ENCODE measurements at places on chromosomes 11 and 22. TPM values are rescaled to one million over a fixed set of nuclear protein-coding genes. Genes with fewer than 3 reads are reported as not detected.
A peak's percentile ranks its signal among the peaks of the same experiment; 100 is the strongest.

Gene RFPL3
- total RNA-seq, result not detected

Gene XRCC6
- 160 TPM for total RNA-seq

Gene SERHL2
- 1.2 TPM for total RNA-seq

Gene GPR83
- 0.12 TPM for total RNA-seq

Gene RAB39A
- 2.0 TPM for total RNA-seq

Gene DDIAS
- total RNA-seq, result 3.8 TPM

Gene XKR3
- total RNA-seq, result not detected

Gene MUC2
- total RNA-seq, result not detected

Gene CCDC116
- total RNA-seq, result 0.69 TPM

Gene ALDH3B1
- 95.9 TPM for total RNA-seq

Gene MAPK8IP1
- 6.4 TPM for total RNA-seq

Gene MADD
- 50.1 TPM for total RNA-seq

DNA sequence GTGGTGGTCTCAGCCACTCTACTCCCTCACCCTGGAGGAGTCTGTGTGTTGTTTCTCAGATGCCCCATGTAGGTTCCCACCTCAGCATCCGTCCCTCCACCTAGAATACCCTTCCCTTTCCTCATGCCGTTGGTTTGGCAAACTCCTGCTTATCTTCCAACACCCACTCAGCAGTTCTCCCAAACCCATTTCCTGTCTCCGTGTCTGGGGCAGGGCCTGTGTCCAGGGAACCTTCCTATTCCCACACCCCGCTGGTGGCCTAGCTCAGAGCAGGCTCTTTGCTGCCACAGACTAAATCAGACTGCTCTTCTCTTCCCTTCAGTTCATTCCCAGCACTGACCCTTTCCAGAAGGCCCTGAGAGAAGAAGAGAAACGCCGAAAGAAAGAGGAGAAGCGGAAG is 7.5 kb upstream of the SREBF2 start:
- H3K4me3 ChIP-seq, result no peak overlapping the region
- peaks cover 13% of the 10 kb centered on the region for H3K4me1 ChIP-seq
- no peak for DNase-seq
- H3K27me3 ChIP-seq, result no peaks in the 10 kb centered on the region
- H3K27ac ChIP-seq, result peak overlapping the region; percentile 63
- no peaks in the 10 kb centered on the region for H3K36me3 ChIP-seq

DNA sequence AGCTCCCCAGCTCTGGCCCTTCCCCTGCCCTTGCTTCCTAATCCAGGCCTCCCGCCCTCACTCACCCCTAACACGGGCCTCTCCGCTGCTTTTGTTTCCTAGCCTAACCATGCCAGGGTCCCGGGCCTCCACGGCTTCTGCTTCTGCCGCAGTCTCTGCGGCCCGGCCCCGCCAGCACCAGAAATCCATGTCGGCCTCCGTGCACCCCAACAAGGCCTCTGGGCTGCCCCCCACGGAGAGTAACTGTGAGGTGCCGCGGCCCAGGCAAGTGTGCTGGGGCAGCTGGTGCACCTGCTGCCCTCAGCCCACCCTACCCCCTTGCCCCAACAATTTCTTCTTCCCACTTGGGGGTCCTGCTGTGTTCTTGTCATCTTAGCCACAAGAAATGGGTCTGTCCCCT is 13.1 kb downstream of the RCOR2 start:
- H3K4me3 ChIP-seq, result no peak overlapping the region
- H3K27ac ChIP-seq, result no peak overlapping the region
- H3K4me1 ChIP-seq, result no peaks in the 10 kb centered on the region
- peaks cover 95% of the 10 kb centered on the region for H3K36me3 ChIP-seq
- DNase-seq, result no peak

DNA sequence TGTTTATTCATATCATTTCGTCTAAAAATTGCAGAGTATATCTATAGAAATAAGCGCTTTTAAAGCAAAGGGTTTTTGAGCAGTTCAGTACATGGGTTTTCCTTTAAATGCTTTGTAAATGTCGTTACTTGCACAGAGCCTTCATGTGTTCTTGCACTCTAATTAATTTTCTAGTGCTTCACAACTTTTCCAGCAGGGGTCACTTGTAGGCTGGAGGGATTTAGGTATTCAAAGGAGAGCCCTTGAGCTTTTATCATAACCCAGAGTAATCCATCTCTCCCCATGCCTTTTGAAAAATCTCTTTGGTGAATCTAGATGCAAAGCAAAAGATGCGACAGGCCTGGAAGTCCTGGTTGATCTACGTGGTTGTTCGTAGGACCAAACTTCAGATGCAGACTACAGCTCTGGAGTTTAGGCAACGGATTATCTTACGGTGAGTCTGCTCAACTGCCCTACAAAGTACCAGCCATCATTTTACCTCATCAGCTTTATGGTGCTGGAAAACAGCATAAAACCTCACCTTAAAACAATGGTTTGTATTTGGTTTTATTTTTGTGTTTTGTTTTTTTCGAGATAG is 60.4 kb downstream of the SFI1 start:
- H3K27me3 ChIP-seq, result no peaks in the 10 kb centered on the region
- no peaks in the 10 kb centered on the region for H3K4me1 ChIP-seq
- H3K36me3 ChIP-seq, result peaks cover 25% of the 10 kb centered on the region
- no peak overlapping the region for H3K27ac ChIP-seq
- no peak for DNase-seq

DNA sequence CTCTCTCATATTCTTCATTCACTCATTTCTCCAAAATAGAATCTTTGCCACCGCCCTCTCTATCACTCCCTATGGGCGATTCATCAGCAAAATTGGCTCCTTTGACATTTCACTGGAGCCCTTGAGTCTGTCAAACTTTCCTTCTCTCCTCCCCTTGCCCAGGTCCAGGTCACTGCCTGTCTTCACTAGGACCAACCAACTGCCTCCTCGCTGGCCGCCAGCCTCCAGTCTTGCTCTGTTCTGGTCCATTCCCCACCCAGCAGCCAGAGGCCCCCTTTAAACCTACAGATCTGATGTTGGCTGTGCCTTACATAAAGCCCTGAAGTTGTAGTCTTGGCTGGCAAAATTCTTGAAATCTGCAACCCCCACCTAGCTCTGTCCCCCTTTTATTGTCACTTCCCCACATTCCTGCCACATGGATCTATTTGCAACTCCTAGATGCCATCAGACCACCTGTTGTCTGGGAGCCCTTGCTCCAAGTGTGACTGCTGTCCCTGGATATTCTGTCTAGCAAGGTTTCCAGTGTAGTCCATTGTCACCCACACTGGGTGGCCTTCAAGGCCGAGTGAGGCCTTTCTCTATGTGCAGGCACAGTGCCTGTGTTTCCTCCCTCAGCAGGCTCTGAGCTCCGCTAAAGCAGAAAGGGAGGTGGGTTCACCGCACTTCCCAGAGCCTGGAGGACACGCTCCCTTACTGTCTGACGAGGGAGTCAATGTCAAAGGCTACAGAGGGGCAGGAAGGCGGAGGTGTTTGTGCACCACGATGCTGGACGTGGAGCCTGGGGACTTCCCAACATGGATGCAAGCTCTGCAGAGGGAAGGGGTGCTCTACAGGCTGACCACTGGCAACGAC is 25.5 kb downstream of the MYEOV start:
- no peaks in the 10 kb centered on the region for H3K4me1 ChIP-seq
- H3K4me3 ChIP-seq, result no peak overlapping the region
- H3K36me3 ChIP-seq, result no peaks in the 10 kb centered on the region
- peak; percentile 29 for DNase-seq
- no peak overlapping the region for H3K27ac ChIP-seq
- H3K27me3 ChIP-seq, result no peaks in the 10 kb centered on the region

DNA sequence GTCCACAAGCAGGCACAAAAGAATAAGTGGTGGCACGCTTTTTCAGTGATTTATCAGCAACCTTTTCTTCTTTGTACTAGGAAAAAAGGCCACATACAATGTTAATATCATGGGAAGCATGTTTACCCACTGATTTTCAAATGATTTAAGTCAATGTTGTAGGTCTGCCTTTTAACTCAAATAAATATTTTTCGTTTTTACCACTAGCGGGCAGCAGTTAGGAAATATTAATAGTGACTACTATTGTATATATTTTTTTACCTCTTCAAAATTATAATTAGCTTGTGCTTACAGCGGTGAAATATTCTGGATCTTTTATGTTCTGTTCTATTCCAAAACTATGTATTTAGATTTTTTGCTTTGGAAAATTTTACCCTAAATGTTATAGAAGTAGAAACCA is 6.4 kb upstream of the SLC17A6 start:
- DNase-seq, result no peak
- H3K27me3 ChIP-seq, result no peaks in the 10 kb centered on the region
- H3K36me3 ChIP-seq, result no peaks in the 10 kb centered on the region
- no peaks in the 10 kb centered on the region for H3K4me1 ChIP-seq
- H3K4me3 ChIP-seq, result no peak overlapping the region

- no peak overlapping the region for H3K27ac ChIP-seq
- no peaks in the 10 kb centered on the region for H3K27me3 ChIP-seq
- no peak for DNase-seq
- no peaks in the 10 kb centered on the region for H3K36me3 ChIP-seq
- H3K4me3 ChIP-seq, result no peak overlapping the region
- H3K4me1 ChIP-seq, result peaks cover 5% of the 10 kb centered on the region
These were observed 10.7 kb downstream of the SHANK3 start for GRCh38 chr22:50683086-50683993.

DNA sequence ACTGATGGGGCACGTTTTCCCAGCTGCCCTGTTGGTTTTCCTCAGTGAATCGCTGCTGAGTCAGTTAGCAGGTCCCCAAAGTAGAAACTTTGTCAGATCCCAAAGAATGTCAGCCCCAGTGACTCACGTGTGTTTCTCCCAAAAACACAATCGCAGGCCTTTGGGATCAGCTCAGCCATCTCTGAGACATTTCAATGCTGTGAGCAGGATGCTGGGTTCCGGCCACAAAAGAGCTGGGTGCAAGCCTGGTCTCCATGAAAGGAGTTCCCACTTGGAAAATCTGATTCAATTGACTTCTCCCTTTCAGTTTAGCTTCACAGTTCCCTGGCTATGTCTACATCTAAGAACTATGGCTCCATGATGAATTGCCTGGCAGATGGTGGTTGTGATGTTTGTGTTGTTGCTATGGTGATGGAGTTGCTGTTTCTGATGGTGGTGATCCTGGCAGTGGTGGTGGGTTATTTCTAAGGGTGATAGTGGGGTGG is 28.0 kb downstream of the MYEOV start:
- no peaks in the 10 kb centered on the region for H3K36me3 ChIP-seq
- H3K27ac ChIP-seq, result no peak overlapping the region
- H3K4me3 ChIP-seq, result no peak overlapping the region
- DNase-seq, result peak; percentile 27
- no peaks in the 10 kb centered on the region for H3K27me3 ChIP-seq

- peaks cover 4% of the 10 kb centered on the region for H3K4me1 ChIP-seq
- H3K27me3 ChIP-seq, result no peaks in the 10 kb centered on the region
- no peak overlapping the region for H3K4me3 ChIP-seq
- H3K36me3 ChIP-seq, result no peaks in the 10 kb centered on the region
- no peak overlapping the region for H3K27ac ChIP-seq
- DNase-seq, result no peak
These were observed 90.4 kb upstream of the CLPB start for GRCh38 chr11:72524711-72525110.

DNA sequence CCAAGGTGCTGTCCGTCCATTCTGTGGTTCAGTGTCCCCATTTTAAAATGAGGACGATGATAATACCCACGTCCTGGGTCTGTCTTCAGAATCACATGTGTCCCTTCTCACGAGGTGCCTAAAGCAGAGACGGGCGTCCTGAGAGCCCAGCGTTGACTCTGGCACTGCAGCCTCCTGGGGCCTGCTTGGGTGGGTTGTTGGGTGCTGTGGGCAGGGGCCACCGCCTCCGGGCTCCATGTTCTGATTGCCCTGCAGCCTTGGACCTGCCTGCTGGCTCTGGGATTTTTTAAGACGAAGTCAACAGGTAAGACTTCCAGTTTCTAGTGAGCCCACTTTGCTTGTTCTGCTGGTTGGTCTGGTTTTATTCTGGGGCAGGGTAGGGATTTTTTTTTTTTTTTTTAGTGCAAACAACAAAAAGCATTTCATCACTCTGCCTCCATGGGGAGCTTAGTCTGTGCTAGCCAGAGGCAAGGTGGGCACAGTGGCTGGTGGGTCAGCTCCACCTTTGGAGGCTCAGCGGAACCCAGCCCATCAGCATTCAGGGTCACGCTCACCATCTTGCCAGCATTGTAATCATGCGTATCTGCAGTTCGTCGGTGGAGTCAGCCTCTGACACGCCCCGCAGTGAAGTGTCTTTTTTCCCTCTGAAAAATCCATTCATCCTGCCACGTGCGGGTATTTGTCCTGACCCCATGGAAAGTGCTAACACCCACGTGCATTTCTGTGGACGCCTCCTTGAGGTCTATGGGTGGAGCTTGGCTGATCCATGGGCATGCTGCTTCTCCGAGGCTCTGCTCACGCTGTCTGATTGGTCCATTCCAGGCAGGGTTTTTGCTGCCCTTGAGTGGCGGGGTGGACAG is 28.3 kb downstream of the NADSYN1 start:
- H3K36me3 ChIP-seq, result peaks cover 94% of the 10 kb centered on the region
- H3K27ac ChIP-seq, result no peak overlapping the region
- no peak for DNase-seq
- H3K27me3 ChIP-seq, result no peaks in the 10 kb centered on the region

DNA sequence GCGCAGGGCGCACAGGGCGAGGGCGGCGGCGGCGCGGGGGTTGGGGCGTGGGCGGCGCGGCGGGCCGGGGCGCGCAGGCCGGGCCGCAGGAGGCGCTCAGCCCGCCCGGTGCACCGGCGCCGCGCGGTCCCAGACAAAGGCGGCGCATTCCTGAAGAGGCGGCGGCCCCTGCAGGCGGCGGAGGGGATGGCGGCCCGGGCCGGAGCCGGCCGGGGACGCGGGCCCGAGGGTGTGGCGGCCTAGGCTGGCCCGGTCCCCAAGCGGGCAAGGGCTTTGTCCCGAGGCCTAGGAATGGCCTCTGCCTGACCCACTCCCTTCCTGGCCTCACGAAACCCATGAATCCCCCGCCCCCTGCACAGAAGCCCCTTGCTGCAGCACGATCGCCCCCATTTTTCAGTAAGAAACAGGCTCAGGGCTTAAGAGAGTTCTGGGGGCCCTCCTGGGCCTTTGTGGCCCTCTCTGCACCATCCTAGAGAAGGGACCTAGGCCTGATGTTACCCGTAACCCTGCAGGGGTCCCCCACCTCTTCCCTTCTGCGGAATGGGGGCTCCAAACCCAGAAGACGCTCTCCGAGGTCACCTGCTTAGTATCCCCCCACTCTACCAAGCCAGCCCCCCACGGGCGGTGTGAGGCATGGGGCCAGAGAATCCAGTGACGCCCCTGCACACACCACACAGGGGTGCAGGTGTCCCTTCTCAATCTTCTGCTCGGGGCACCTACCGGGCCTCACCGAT is at the start of gene RTN4R:
Gene RTN4R, minus strand, starts transcription at position 40 of the 734 bp plus-strand sequence. CDS start 226 bp downstream, outside the sequence.
- H3K36me3 ChIP-seq, result no peaks in the 10 kb centered on the region
- H3K4me1 ChIP-seq, result peaks cover 5% of the 10 kb centered on the region
- H3K4me3 ChIP-seq, result peak within 1 kb of the TSS; percentile 56
- H3K27ac ChIP-seq, result no peak within 1 kb of the TSS
- H3K27me3 ChIP-seq, result no peaks in the 10 kb centered on the region

- no peaks in the 10 kb centered on the region for H3K27me3 ChIP-seq
- no peaks in the 10 kb centered on the region for H3K36me3 ChIP-seq
- no peak overlapping the region for H3K4me3 ChIP-seq
- DNase-seq, result no peak
These were observed 1.7 kb upstream of the UCP3 start for GRCh38 chr11:74010306-74011300.

- peaks cover 12% of the 10 kb centered on the region for H3K4me1 ChIP-seq
- H3K36me3 ChIP-seq, result no peaks in the 10 kb centered on the region
- H3K27ac ChIP-seq, result no peak overlapping the region
- H3K4me3 ChIP-seq, result peak overlapping the region; percentile 33
- DNase-seq, result no peak
- peaks cover 25% of the 10 kb centered on the region for H3K27me3 ChIP-seq
These were observed 156.0 kb upstream of the CADM1 start for GRCh38 chr11:115660030-115660805.
